ENCODE measurements at places on chromosomes 1 and 21.
A peak's percentile ranks its signal among the peaks of the same experiment; 100 is the strongest.

DNA sequence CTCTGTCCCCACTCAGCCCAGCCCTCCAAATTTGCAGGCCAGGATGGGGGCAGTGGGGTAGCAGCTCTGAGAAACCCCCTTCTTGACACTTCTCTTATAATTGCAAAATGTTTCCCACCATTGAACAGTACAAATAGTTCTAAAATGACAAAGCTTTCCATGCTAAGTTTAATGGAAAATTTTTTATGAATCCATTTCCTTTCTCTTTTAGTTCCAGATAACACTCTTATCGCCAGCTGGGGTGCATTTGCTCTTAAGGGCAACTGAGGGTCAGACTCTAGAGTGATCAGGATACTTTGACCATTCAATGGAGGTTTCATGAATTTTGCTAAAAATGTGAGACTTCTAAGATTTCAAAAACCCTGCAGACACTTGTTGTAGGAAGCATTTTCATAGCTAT lies 29.9 kb downstream of the PIK3C2B start:
- DNase-seq: no peak

DNA sequence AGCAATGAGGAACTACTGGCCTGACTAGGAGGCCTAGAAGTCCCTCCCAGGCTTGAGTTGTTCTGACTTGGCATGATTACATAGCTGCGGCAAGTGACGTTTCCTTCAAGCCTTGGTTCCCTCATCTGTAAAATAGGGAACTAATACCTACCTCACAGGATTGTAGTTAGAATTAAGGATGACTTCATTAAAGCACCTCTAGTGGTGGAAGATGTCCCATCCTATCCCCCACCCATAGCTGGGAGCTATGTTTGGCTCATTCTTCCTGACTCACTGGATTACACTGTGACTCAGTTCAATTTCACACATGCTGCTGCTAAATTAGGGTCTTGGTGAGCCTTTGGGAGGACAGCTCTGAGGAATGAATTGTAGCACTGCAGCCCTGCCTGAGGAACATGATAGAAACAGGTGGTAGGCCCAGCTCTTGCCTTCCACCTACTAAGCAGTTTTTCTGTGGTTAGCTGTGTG lies 6.0 kb upstream of the SHISA4 start:
- no peak for DNase-seq

DNA sequence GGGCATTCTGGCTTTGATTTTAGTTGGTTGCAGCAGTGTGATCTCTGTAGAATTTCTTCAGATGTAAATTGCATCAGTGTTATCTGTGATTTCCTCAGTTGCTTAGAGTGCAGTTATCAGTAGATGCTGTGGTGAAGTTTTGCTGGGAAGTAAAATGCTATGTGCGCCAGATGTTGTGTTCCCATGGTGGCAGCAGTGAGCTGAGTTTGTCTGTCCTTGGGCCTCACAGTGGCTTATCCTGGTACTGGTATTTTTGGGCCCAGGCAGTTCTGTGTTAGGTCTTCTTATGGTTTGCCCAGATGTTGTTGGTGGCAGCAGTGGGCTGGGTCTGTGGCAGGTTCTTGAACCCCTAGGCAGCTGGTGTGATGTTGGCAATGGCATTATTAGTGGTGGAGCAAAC lies 1242.1 kb downstream of the PLA2G4A start:
- no peak for DNase-seq

DNA sequence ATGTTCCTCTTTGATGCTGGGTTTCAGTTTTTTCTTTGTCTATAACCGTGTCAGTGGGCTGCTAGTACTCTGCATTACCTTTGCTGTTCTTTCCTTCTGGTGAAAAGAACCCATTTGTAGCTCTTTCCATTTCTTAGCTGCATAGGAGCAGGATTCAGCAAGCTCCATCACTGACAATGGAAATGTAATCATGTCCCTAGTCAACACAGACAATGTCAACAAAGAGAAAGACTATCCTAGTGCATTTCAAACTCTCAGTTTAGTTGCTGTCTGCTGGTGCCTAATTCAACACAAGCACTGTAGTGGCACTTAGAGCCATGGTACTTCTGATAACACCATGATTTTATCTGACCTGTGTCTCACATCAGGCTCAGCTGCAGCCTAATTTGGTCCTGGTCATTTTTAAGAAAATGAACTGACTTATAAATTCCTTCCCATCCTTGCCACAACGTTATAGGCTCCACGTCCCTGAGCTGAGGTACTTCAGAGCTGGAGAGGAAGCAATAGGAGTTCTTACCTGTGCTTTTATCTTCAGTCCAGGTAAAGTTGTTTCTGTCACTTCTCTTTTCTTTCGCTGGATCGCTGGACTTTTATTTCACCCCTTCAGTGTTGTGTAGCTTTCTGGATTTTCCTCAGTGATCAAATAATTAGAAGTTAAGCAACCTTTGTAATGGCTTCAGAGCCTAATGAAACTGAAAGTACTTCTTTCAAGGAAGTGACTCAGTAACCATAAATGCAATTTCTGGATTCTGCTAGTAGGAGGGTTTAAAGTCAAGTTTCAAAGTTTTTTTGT lies at the start of gene GBP3:
GBP3 (minus strand) TSS at position 700 of the 793 bp plus-strand sequence. CDS start 2,145 bp downstream, outside the sequence.
- DNase-seq: no peak

DNA sequence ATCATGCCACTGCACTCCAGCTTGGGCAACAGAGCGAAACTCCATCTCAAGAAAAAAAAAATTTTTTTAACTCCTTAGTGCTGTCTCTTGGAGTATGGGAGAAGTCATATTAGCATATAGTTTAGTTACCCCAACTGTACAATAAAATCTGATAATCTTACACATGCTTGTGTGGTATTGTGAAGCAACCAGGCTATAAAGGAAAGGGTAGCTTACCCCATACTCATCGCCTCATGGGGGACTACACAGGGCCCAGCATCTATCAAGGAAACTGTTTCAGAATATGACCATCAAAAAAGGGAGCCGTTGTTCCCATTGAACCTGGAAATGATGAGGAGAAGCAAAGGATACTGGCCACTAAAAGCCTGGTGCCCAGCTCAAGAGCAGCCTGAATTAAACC lies 3.0 kb upstream of the TRAF3IP3 start:
- no peak for DNase-seq

DNA sequence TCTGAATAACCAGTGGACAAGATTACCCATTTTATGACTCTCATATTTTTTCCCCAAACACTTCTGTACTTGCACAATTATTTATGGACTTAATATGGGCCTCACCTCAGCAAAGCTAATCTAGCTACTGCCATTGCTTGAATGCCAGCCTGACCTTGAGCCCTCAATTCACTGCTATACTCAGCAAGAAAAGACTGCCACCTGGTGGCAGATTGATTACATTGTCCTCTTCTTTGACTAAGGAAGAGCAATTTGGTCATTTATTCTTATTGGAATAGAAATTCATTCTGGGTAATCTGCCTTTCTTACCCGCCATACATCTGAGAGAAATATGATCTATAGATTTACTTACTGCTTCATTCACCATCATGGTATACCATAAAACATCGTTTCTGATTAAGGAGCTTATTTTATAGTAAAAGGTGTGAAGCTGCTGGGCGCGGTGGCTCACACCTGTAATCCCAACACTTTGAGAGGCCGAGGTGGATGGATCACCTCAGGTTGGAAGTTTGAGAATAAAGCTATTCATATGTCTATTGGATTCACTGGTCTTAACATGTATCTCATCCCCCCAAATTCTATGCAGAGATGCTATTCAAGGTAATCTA lies 32.9 kb upstream of the DIPK1A start:
- peak; percentile 67 for DNase-seq

DNA sequence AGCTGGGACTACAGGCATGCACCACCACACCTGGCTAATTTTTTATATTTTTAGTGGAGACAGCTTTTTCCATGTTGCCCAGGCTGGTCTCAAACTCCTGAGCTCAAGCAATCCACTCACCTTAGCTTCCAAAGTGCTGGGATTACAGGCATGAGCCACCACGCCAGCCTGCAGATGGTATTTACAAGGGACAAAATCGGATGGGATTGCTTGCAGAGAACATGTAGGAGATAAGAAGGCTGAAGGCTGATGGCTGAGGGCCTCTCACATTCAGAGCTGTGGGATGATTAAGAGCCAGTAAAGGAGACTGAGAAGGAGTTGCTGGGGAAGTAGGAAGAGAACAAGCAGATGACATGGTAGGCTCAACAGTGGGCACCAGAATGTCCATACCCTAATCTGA lies 24.0 kb upstream of the QSOX1 start:
- no peak for DNase-seq

DNA sequence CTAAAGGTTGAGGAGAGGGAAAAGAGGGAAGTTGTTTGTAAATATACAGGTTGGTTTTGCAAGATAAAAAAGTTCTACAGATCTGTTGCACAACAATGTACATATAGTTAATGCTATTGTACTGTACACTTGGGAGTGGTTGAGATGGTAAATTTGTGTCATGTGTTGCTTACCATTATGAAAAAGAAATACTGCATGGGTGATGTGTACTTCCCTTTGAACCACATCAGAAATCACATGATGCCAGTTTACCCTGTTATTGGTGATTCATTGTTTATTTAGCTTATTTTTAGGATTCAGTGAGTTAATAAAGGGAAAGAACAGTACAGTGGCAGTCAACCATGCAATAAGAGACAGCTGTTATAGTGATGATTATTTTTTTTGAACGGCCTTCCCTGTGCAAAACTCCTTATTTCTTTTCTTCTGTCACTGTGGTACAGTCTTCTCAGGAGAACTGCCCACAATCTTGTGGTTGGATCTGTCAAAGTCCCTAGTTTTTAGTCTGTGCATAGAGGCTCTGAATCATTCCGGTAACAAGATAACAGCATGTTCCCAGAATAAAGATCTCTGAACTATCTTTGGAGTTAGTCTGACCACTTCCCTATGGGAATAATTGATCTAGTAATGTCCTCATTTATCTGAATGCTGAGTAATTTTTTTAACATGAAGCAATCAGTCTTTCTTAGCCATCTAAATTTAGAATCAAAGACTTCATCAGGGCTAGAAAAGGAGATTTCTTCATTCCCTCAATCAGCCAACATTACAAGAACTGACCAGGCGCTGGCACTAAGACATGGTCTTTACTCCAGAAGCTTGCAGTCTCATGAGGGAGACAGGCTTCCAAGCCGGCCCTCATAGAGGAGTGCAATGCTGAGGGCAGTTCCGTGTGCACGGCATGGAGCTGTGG lies 84.2 kb downstream of the SH3GLB1 start:
- no peak for DNase-seq

- DNase-seq: no peak
Measured at GRCh38 chr1:223411309-223411708, 18.1 kb downstream of the CCDC185 start.

GRCh38 chr1:101437800-101438199 lies 201.0 kb downstream of the S1PR1 start:
- no peak for DNase-seq

DNA sequence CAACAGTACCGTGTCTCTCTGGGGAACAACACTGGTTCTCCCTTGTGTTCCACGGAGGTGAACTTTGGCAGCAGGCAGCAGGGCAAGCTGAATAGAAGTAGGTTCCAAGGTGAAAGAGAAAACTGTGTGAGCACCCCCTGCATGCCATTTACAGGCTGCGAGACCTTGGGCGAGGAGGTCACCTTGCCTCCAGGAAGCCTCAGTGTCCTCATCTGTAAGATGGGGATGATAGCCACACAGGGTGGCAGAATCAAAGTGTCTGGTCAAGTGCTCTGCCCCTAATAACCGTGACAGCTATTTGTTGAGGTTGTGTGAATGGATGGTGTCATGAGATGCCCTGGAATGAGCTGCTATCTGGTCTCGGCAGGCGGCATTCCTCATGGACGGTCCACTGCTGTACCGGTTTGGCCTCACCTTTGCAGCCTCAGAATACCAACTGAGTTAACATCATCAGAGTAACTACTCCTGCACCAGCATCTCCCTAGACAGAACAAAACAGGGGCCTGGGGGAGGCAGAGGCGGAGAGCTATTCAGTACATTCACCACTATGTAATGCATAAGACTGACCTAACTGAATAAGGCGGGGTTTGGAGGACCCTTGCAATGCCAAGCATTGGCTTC lies 7.4 kb upstream of the KLHDC7A start:
- no peak for DNase-seq

All from stimulated activated naive CD8-positive, alpha-beta T cell treated with anti-CD3 and anti-CD28 coated beads, Interleukin-15, amount 100 ng/mL, for 72 hours (primary cell).